DMS79 treated with DMSO at 0.1 percent for 48 hours (cell line): ENCODE measurements at places on chromosomes 16 and 17.

DNA sequence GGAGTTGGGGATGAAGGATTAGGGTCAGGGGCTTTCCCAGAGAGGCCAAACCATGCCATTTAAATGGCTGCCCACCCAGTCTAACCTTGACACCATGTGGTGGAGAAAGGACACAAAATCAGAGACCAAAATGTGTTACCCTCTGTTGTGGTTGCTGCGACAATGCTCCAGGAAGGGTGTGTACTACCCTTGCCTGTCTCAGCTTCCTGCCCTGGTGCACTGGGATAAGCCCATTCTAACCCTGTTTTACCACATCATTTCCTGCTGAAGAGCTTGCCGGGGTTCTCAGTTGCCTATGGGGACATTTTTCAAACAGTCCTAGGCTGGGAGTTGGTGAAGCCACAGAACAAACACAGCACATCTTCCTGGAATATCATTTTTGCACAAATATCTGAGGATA is 4.9 kb downstream of the OR4D1 start:
- no peak for DNase-seq

DNA sequence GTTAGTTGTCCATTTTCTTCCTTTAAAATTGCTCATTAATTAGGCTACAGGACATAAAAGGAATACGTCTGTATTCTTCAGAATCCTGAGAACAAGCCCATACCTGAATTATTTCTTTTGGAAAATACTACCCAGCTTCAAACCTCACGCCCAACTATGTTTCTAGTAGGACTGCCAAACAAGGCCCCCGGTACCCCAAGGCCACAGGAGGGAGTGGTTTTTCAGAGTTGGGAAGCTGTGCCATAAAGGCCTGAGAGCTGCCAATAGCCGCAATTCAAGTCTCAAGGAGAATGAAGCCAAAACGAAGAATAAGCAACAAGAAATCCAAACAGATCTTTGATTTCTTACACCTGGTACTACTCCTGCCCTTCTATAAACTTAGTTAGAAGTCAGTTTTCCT is 48.3 kb downstream of the UBE2G1 start:
- DNase-seq = no peak

DNA sequence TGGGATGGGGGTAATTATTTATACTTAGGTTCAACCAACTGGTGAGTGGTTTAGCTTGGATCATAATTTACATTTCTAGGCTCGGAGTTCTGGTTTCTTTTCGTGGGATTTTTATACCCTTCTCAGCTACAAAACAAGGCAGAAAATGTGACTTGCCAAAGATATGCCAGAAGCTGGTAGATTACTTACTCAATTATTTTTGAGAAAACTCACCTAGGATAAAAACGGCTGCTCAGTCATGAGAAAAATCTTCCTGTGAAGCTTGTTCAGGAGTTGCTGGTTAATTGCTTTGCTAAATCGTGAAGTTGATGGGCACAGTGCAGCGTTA is 1.1 kb downstream of the NDEL1 start:
- DNase-seq = no peak

GRCh38 chr17:50832864-50833381 is 2.5 kb upstream of the WFIKKN2 start:
- DNase-seq = no peak

DNA sequence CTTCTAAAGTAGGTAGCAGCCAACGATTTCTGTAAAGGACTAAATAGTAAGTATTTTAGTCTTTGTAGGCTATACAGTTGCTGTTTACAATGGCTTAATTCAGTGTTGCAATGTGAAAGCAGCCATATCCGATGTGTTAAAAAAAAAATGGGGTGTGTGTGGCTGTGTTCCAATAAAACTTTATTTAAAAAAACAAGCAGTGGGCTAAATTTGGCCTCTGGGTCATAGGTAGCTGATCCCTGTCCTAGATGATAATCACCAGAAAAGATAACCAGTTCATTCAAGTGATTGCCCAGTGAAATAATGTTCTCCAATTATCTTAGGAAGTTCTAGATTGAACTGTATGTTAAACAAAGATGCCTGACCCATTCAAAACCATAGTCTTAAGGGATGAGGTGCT is 124.3 kb downstream of the MAP2K6 start:
- DNase-seq = no peak

DNA sequence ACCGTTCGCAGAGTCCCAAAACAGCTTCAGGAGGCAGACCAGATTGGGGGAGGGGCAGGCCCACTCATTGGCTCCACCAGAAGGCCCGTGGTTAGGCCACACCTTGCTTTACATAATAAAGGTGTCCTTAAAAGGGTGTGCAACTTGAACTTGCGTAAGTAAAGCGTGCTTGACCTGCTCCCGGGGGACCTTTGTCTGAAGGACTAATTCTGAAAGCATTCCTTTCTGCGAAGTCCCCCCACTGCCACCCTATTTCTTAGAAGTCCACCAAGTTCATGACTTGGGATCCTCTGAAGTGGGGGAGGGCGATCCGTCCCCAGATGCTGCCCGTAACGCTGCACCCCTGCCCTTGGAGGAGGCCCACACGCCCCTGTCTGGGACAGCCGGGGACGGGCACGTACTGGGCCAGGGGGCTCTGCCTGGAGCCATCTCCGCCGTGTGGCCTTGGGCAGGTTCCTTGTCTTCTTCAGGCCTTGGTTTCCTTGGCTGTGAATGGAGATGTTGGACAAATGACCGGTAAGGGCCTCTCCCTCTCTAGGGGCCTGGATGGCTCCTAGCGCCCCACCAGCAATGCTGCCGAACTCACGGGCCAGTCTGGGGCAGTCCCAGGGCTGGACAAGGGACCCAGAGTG is 823 bp upstream of the ZNF469 start:
- DNase-seq = no peak

DNA sequence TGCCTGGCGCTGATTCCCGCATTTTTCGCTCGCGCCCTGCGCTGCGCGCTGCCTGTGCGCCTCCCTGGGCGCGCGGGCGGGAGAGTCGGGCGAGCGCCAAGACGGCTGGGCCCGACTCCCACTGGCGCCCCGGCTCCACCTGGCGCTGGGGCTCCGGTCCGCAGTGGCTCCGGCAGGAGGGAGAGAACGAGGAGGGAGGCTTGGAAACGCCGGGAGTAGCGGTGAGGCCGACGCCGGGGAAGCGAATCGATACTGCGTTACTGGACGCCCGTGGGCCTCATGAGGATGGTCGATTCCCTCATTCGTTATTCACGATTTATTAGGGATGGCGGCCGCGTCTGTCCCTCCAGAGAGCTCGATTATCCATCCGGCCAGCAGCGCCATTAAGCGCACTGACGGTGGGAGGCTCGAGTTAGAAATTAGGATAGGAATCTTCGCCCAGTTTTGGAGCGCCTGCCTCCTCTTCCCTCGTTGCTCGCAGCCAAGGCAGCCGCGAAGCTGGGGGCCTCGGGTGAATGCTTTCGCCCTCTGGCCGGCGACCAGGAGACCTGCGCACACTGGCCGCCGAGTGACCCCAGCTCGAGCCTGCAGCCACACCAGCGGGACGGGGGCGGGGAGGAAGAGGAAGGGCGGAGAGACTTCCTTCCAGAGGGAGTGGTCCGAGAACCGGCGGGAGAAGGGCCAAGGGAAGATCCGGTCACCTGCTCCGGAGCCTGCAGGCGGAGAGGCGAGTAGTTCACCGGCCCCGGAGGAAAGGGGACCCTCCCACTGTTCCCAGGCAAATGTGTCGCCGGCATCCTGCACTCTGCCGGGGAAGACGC is 1.3 kb upstream of the PCGF2 start:
- DNase-seq = peak; percentile 65

DNA sequence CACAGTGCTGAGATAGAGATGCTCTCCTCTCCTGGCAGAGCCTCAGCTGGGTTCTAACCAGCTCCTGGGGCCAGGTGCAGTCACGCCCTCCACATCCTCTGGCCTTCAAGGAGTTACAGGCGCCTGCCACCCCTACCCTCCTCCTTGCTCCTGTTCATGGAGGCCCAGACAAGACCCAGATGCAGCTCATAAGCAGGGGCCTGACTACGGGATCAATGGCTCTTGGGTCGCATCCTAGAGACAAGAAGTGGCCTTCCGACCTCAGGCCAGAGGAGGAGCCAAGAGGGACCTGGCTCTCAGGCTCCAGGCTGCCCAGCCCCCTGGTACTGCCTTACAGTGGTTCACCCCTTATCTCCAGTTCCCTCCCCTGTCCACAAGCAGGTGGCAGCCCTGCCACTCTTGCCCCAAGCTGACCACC is 23.0 kb downstream of the ARHGAP27 start:
- DNase-seq = no peak

DNA sequence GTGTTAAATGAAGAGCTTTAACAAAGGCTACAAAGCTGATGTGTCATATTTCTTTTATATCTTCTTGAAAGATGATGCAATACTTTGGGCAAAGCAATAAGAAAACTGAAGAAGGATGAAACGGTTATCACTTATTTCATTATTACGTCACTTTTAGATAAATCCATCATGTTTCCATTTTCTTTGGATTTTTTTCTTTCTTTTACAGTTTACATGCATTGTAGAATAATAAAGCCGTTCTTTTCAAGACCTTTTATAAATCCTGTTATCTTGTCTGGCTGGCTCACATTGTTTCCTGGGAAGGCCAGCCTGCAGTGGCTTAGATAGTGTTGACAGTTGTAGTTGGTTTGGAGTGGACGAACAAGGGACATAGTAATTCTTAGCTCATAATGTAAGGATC is 28.9 kb downstream of the TANC2 start:
- DNase-seq = no peak

GRCh38 chr17:17305281-17305801 is 2.2 kb downstream of the NT5M start:
- peak; percentile 4 for DNase-seq

GRCh38 chr16:30541502-30542329 is 7.1 kb upstream of the ZNF747 start:
- DNase-seq = no peak

DNA sequence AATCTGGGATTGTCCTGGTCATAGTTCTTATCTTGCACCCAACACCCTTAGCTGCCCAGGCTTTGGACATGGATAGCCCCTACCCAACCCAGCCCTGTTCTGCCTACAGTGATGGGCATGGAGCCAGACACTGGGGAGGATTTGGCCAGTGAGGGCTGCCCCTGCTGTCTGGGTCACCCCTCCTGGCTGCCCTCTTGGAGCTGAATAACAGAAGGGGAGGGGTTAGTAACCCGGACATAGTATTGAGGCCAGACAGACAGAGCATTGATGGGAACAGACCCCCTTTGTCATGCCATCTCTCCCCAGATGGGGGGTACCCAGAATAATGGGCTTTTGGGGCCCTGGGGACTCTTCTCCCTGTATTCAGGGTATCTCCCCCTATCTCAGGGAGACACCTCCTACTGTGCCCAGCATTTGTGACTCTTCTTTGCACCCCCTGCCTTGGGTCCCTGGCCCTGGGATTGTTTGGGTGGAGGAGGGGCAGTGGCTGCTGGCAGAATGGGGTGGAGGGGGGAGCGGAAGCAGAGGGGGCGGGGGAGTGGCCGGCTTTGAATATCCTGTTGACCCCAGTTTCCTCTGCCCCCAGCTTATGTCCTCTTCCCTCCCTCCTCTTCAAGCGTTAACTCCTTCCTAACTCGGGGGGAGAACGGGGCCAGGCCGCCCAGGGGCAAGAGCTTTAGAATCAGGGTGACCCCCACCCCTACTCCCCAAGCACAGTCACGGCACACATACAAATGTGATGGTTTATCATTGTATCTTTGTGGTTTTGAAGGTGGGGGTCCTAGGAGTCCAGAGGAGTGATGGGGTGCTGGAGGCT is 17.0 kb downstream of the GJD3 start:
- no peak for DNase-seq

DNA sequence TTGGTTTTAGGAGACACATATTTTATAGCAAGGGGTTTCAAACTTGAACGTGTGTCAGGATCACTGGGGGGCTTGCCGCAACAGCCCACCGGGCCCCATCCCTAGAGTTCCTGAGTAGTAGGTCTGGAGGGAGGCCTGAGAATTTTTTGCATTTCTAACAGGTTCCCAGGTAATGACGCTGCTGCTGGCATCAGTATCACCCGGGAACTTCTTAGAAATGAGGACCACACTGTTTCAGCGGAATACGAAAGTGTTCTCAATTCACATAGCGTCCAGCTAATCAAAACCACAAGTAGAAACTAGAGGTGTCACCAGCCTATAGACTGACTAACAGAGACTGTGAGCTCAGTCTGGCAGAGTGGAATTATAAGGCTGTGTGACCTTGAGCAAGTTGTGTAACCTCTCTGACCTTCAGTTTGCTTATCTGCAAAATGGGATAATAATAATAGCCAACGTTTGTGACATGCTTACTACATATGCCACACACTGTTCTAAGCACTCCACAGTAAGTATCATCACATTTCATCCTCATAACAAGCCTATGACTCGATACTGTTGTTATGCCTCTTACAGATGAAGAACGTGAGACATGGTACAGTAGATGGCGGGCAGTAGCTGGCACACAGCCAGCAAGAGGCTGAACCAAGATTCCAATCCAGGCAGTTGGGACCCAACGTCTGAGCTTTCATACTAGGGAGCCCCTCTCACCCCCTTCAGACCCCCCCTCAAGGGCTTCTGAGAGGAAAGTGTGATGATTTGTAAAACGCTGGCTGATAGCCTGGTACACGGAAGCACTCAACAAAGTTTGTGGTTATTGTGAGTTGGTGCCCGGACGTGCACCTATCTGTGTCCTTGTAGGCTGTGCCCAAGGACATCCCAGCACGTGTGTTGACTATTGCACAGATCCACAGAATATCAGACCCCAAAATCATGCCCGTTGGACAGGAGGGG is 4.6 kb upstream of the ICAM2 start:
- DNase-seq = no peak

- peak; percentile 22 for DNase-seq
Measured at GRCh38 chr17:65231662-65232335, 94.6 kb downstream of the RGS9 start.

DNA sequence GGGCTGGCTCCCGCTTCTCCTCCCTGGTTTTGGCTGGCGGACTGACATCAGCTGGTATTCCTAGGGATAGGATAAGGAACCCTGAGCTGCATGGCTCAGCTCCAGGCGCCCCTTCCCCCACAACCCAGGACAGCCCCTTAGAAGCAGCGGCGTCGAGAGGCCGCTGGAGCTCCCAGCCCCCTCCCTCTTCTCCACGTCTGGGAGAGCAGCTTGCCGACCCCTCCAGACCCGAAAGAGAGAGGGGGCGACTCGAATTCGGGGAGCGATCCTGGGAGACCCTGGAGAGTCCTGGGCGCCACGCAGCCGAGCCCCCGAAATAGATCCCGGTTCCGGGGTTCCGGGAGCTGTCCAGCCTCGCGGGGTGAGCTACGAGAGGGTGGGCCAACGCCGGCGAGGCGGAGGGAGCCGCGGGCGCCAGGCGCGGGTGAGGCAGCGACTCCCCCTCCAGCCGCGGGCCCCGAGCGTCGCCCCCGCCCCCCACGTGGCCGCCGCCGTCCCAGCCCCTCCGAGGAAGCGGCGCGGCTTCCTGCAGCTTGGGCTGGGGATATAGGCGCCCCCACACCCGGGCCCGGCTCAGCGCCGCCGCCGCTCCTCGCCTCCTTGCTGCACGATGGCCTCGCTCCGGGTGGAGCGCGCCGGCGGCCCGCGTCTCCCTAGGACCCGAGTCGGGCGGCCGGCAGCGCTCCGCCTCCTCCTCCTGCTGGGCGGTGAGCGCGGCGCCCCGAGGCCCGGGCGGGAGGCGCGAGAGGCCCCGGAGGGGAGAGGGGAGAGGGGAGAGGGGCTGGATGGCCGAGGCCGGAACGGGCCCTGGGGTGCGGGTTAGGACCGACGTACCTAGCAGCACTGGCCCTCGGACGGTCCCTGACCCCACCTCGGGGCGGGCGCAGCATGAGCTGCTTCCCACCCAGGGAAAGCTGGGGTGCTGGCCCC is at the start of gene RAMP2:
Gene RAMP2, plus strand, starts transcription at position 576 of the 930 bp plus-strand sequence. Its CDS starts 35 bp downstream, at position 611.
- peak; percentile 31 for DNase-seq

- DNase-seq = no peak
Measured at GRCh38 chr16:50215680-50216079, 50.7 kb upstream of the ADCY7 start.
